ENCODE measurements at places on chromosomes 11 and 22.

GRCh38 chr22:44220727-44221680 lies 40.3 kb downstream of the PARVG start:
- DNase-seq: no peak

GRCh38 chr11:123072332-123072761 lies 10.4 kb upstream of the HSPA8 start:
- DNase-seq: no peak

DNA sequence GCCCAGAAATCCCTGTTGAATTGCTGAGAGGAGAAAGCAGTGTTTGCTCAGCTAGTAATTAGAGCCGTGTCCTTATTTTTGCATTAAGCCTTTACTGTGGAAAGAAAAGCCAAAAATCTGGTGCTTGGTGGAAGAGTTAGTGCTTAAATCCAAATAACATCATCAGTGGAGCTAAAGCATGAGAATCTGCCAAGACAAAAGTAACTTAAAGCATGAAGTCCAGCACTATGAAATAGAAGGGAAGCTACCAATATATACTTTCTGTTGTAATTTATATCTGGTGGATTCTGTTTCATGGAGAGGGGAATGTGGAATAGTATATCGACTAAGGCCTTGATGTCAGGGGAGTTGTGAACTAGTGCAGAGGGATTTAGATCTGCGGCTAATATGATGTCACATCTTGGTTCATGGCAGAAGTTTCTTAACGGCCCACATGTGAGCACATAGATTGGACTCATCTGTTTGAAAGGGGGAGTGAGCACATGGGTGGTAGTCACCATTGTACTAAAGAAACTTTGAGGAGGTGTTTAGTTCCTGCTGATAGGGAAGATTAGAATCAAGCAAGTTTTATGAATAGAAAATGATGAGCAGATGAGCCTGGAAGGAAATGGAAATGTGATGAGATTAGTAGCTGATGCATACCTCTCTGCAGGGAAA lies 224.4 kb upstream of the MTNR1B start:
- DNase-seq: no peak

- DNase-seq: no peak
Observed at GRCh38 chr11:32108576-32108975, 17.7 kb downstream of the RCN1 start.

- DNase-seq: no peak
Observed at GRCh38 chr11:22162756-22163155, 30.1 kb upstream of the ANO5 start.

DNA sequence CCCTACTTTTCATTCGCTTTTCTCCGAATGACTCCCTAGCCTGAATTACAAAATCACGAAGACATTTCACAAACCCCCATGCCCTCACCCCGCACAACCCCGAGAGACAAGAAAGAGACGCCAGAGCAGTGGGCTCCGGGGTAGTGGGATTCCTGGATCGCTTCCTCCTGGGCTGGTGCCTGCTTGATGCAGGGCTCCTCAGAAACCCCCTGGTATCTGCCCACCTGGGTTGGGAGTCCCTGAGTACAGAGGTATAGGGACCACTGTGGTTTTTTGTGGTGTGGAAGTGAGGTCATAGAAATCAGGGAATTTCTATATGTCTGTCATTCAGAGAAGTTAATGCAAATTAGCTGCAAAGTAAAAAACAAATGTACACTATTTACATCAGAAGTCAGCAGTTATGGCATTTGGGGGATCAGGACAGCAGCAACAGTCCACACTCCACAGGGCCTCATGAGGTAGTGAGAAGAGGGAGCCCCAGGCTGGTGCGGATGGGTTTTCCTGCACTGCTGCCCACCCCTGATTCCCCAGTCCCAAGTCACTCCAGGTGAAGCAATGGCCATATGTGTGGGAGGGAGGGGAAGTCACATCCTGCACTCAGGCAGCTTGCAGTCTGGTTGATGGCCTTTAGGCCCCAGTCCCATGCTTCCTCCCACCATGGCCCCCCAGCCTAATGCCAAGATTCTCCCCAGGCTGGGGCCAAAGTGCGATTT lies 39.6 kb downstream of the BUD13 start:
- no peak for DNase-seq

DNA sequence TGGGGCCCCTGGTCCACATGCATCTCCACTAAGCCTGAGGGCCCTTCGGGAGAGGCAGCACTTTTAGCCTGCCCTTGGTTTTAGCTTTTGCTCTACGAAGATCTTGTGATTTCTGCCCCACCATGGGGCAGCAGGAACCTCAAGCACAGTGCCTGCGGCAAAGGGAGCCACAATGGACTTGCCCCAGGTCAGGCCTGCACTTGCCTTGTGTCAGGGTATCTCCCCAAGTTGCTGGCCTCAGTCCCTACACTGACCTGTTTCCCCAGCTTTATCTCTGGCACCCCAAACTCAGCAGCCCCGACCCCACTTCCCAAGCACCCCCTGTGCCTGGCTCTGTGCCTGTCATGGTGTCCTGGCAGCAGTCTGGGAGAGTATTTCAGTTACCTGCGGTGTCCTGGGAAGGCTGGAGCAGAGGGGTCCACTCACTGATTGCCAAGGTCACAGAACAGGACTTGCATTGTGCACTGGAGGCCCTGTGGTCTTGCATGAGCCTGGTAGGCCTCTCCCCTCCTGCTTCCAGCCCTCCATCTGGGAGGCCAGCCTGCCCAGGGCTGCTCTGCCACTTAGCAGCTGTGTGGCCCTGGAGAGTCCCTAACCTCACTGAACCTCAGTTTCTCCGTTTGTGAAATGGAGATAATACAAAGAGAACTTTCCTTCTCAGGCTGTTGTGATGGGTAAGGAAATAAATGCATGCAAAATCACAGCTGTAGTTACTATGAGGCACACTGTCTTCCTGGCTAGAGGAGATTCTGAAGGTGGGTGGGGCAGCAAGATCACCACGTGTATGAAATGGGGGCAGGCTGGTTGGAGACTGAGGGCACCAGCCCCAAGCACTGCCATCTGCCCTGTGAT lies 3.6 kb upstream of the AIFM3 start:
- no peak for DNase-seq

DNA sequence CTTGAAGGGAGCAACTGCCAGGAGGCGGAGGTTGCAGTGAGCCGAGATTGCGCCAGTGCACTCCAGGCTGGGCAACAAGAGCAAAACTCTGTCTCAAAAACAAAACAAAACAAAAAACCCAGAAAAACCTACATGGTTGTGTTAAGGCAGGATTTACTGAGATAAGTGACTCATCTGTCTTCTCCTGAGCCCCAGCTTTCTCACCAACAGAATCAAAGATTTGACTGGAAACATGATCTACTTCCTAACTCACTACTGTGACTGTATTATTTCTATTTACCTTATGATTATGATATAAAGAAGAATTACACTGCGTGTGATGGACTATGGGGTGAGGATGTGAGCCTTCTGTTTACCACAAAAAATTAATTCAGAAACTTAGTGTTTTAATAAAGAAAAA lies 21.8 kb downstream of the FAM118B start:
- DNase-seq: no peak

DNA sequence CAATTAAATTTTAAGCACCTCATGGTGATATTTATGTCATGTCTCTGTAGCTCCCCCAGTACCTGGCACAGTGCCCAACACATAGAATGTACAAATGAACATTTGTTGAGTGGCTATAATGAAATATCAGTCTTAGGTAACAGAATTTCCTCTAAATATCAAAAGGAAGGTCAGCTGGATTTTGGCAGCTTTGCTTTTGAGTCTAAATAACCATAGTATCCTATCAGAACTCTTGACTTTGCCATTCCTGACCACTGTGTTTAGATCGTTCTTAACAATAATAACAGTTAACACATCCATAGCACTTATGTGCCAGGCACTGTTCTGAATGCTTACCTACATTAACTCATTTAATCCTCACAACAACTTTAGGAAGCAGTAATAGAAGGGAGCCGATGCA lies 26.6 kb downstream of the TMEM123 start:
- no peak for DNase-seq

DNA sequence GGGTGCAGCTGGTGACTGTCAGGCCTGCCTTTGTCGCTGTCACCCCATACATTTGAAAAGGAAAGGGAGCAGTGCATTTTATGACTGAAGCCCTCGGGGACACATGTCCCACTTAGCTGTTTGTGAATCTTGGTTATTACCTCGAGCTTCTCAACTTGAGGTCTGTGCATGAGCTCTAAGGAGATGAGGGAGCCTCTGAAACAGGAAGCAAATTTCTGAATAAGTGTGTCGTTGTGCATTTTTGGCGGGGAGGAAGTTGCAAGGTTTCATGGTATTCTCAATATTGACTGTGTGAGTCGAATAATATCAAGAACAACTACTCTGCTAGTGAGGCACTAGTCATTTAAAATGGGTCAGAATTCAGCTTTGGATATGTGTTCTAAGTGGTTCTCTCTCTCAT lies 149.7 kb upstream of the PLET1 start:
- DNase-seq: no peak

DNA sequence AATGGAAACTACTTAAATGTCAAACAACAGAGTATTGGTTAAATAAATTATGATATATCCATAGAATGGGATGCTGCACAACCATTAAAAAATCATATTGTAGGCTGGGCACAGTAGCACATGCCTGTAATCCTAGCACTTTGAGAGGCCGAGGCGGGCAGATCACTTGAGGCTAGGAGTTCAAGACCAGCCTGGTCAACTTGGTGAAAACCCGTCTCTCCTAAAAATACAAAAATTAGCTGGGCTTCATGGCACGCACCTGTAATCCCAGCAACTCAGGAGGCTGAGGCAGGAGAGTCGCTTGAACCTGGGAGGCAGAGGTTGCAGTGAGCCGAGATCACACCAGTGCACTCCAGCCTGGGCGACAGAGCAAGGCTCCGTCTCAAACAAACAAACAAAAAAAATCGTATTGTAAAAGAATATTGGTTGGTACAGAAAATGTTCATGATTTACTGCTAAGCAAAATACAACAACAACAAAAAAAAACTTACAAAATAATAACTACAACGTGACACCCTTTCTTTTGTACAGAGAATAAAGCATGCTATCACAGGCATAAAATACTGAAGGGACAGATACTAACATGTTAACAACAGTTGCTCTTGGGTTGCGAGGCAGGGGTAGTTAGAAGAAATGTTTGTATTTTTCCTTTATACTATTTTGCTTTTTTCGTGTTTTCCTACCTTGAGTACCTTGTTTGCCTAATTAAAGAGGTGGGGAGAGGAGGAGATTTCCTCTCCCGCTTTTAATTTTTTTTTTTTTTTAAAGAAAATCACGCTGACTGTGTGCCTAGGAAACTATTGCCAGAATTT lies 21.3 kb upstream of the RRAS2 start:
- DNase-seq: no peak

DNA sequence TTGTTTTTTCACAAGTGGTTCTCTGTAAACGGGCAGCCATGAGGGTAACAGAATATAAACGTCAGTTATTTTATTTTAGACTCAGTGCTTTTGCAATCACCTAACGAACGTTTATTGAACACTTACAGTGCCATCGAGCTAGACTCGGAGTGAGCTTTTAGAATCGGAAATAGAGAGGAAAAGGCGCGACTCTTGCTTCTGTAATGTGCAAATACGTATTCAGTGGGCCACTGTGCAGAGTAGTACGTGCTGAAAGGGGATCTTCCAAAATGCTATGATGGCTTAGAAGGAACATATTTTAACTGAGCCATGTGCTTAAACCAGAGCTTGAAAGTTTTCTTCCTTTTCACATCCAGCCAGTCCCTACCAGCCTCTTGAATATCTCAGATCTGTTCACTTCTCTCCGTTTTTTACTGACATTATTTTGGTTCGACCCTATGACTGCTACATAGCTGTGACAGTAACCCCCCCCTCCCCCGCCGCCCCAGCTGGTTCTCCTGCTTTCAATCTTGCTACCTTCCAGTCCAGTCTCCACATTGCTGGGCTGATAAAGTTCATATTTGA lies 468 bp downstream of the DDIAS start:
- no peak for DNase-seq

GRCh38 chr22:31126869-31127175 lies 4.1 kb downstream of the INPP5J start:
- DNase-seq: no peak

DNA sequence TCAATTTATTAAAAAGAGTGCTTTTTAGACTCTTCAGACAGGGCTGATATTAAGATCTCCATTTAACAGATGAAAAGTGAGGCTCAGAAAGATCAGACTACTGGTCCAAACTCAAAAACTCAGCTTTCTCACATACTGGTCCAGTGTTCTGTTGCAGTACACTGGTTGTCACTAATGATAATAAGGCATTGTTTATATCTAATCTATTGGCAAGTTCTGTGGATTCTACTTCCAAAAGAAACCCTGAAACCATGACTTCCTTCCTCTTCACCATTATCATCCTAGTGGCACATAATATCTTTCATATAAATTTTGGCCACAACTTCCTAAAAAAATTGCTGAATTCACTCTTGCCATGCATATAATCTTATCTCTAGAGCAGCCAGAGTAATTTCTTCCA lies 36.9 kb downstream of the F2 start:
- DNase-seq: no peak

- DNase-seq: no peak
Observed at GRCh38 chr11:68946416-68947090, 34.2 kb downstream of the MRGPRD start.

DNA sequence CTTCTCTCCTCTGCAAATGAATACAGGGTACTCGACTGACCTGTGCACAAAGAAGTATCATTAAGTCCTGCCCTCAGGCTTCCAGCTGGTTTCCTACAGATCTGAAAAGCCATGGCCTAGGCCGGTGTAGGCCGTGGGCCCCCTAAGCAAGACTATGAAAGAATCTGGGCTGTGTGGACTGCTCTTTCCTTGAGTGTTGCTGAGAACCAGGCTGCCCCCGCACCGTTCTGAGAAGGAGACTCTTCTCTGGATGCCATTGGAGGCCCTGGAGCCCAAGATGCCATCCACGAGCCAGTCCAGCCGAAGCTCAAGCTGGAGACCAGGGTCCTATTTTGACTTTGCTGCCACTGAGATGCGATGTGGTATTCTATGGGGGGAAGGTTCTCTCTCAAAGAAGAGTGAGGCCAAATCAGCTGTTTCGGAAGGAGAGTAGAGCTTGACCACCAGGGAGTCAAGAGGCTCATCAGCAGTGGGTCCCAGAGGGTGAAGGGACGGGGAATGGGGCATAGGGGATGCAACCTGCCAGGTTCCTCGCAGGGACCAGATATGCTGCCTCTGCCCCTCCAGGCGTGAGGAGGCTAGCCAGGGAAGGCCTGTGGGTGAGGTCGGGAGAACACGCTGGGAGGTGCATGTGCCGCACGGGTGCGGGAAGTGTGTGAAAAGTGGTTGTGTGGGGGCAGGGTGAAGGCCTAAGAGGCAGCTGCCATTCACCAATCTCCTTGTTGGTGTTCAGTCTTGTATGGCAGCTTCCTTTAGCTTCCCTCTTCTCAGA lies 96.4 kb upstream of the B3GAT1 start:
- DNase-seq: no peak

DNA sequence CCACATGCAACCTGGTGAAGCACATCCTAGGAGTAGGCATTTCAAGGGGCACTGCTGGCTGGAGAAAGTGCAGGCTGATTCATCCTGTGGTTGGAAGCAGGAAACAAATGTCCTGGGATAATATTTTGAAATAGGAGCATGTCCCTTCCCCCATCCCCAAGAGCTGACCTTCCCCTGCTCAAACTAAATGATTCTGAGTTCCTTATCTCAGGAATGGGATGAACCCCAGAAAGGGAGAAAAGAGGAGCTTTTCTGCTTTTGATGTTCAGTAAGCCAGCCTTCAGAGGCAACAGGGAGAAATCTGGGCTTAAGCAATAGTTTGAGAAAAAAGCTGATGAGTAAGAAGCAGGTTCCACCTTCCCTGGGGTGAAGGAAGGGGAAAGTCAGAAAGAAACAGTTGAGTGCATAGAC lies 19.5 kb upstream of the SPON1 start:
- DNase-seq: no peak

All from bone marrow (tissue), 2 donors.